ENCODE measurements at places on chromosomes 4 and X. TPM values are rescaled to one million over a fixed set of nuclear protein-coding genes. Genes with fewer than 3 reads are reported as not detected.

- H3K4me3 ChIP-seq: peak within 1 kb of the TSS; percentile 55
- peak; percentile 78 for DNase-seq
- no peaks in the 10 kb centered on the region for H3K27me3 ChIP-seq
- no peaks in the 10 kb centered on the region for H3K4me1 ChIP-seq
Observed at GRCh38 chr4:147683717-147684700, at the start of gene PRMT9. PRMT9 (minus strand) TSS chr4:147684163; CDS start chr4:147683987, 176 bp downstream.

- DNase-seq: peak; percentile 20
- H3K4me3 ChIP-seq: no peak overlapping the region
- no peaks in the 10 kb centered on the region for H3K4me1 ChIP-seq
- H3K27ac ChIP-seq: peak overlapping the region; percentile 47
Observed at GRCh38 chrX:47361538-47362511, 8.6 kb upstream of the ZNF157 start.

DNA sequence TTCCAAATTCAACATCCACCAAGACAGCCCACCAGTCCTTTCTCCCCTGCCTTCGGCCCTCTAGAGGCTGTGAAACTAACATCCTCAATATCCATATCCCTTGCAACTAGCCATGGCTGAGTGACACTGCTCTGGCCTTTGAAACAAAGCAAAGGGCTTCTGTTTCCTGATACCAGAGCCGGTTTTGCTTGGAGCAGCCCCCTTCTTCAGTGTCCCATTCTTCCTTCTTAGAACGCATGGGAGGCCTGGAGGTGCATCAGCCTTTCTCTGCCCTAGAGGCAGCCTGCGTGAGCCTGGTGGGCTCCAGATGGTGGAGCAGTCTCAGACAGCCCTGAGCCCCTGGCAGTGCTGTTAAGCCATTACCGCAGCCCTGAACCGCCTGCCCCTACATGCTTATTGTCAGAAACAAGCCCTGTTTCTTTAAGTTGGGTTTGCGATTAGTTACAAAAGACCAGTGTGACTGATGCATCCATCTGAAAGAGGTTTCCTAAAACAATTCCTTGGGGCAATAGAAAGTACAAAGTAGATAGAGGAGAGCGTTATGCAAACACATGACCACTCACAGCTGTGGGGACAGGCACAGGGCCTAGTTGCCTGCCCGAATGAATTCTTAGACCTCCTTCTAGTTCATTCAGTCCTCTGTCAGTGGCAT, 74.1 kb downstream of the EVC start:
- no peaks in the 10 kb centered on the region for H3K4me1 ChIP-seq
- H3K36me3 ChIP-seq: no peaks in the 10 kb centered on the region
- H3K27ac ChIP-seq: no peak overlapping the region
- DNase-seq: peak; percentile 0
- H3K4me3 ChIP-seq: no peak overlapping the region

GRCh38 chr4:144338148-144338547, 197.6 kb upstream of the GYPA start:
- no peak overlapping the region for H3K4me3 ChIP-seq
- H3K27me3 ChIP-seq: no peaks in the 10 kb centered on the region
- H3K36me3 ChIP-seq: no peaks in the 10 kb centered on the region
- no peaks in the 10 kb centered on the region for H3K4me1 ChIP-seq

DNA sequence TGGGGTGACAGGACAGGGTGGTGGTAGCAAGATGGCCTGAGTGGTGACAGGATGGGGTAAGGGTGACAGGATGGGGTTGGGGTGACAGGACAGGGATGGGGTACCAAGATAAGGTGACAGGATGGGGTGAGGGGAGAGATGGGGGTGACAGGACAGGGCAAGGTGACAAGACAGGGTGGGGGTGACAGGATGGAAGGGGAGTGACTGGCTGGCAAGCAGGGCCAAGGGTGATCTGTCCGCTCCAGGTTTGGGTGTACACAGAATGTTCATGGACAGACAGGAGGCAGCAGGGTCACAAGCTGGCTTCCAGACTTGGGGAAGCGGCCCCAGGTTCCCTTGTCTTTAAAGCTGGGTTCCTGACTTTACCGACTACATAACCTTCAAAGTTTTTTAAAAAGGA, 23.3 kb downstream of the RNF212 start:
- H3K36me3 ChIP-seq: no peaks in the 10 kb centered on the region
- no peaks in the 10 kb centered on the region for H3K27me3 ChIP-seq
- H3K27ac ChIP-seq: no peak overlapping the region
- no peak overlapping the region for H3K4me3 ChIP-seq
- no peaks in the 10 kb centered on the region for H3K4me1 ChIP-seq
- no peak for DNase-seq

- H3K36me3 ChIP-seq: no peaks in the 10 kb centered on the region
- H3K27ac ChIP-seq: no peak overlapping the region
- DNase-seq: no peak
- H3K27me3 ChIP-seq: no peaks in the 10 kb centered on the region
- H3K4me1 ChIP-seq: no peaks in the 10 kb centered on the region
- H3K4me3 ChIP-seq: no peak overlapping the region
Observed at GRCh38 chr4:28947374-28947773, 1772.8 kb upstream of the PCDH7 start.

DNA sequence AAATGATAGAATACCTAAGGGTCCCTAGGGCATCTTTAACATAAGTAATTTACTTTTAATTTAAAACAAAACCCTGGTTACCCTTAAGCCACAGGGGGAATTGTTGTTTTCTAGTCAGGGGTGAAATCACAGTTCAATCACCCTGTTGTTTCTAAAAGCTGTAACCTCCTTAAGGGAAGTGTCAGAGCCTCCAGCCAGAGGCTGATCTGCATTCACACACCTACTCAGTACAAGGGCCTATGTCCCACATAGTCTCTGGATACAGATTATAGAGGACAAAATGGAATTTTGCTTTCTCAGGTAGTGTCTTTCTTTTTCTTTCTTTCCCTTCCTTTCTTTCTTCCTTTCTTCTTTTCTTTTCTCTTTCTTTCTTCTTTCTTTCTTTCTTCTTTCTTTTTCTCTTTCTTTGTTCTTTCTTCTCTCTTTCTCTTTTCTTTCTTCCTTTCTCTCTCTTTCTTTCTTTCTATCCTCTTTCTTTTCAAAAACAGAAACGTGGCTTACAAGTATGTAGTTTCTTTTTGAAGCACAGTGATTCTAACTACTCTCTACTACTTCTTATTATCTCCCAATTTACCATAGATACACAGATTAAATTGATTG, 31.1 kb upstream of the BMPR1B start:
- no peaks in the 10 kb centered on the region for H3K4me1 ChIP-seq
- no peaks in the 10 kb centered on the region for H3K36me3 ChIP-seq
- no peak overlapping the region for H3K27ac ChIP-seq
- DNase-seq: no peak
- no peak overlapping the region for H3K4me3 ChIP-seq

GRCh38 chr4:48175328-48175727, 41.3 kb upstream of the TXK start:
- no peak overlapping the region for H3K27ac ChIP-seq
- H3K4me1 ChIP-seq: no peaks in the 10 kb centered on the region
- H3K4me3 ChIP-seq: no peak overlapping the region
- H3K27me3 ChIP-seq: no peaks in the 10 kb centered on the region
- no peaks in the 10 kb centered on the region for H3K36me3 ChIP-seq

GRCh38 chr4:142356801-142357200, 489.3 kb downstream of the INPP4B start:
- H3K4me1 ChIP-seq: no peaks in the 10 kb centered on the region
- H3K27ac ChIP-seq: no peak overlapping the region
- no peak overlapping the region for H3K4me3 ChIP-seq
- no peaks in the 10 kb centered on the region for H3K27me3 ChIP-seq
- no peak for DNase-seq
- H3K36me3 ChIP-seq: no peaks in the 10 kb centered on the region

DCAF4L1 gene
- 37.5 TPM for total RNA-seq

POU3F4 gene
- total RNA-seq: not detected
